ENCODE measurements at places on chromosomes 2 and 18.

- no peak for DNase-seq
Observed at GRCh38 chr18:39951142-39951720, 2003.8 kb upstream of the PIK3C3 start.

DNA sequence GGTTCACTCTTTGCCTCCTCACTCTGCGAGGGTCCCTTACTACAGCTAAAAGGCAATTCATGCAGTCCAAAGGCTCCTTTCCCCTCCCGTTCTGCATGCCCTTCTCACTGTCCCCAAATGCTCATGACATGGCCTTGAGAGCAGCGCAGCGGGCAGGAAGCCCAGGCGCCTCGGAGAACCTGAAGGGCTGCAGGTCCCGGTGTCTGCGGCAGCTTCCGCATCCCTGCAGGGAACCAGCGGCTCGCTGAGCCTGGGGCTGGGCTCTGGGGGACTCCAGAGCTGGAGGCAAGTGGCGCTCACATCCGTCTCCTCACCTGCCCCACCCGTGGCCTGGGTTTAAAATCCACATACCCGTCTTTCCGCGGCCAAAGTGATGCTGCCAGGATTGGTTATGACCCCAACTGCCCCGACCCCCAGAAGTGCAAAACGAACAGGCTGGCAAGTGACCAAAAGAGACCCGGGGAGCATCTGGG is 462 bp upstream of the CIDEA start:
- DNase-seq, result no peak

DNA sequence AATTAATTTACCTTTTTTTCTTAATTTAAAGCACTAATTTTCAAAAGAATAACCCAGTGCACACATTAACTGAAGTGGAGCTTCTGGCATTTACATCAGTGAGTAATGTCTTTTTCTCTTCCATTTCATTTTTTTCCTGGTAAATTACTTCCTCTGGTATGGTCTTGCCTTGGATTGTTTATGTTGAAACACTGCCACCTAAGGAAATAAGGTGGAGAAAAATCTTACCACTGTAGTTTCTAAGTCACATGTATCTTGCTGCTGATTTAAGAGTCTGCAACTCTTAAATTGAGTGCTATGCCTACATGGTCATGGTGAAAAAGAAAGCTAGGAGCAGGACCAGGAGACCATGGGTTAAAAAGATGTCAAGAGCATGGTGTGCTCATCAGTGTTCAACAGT is 51.0 kb downstream of the TTC27 start:
- no peak for DNase-seq

- no peak for DNase-seq
Observed at GRCh38 chr2:19131871-19132270, 226.6 kb downstream of the OSR1 start.

- no peak for DNase-seq
Observed at GRCh38 chr2:32863803-32864202, 83.0 kb upstream of the LTBP1 start.

DNA sequence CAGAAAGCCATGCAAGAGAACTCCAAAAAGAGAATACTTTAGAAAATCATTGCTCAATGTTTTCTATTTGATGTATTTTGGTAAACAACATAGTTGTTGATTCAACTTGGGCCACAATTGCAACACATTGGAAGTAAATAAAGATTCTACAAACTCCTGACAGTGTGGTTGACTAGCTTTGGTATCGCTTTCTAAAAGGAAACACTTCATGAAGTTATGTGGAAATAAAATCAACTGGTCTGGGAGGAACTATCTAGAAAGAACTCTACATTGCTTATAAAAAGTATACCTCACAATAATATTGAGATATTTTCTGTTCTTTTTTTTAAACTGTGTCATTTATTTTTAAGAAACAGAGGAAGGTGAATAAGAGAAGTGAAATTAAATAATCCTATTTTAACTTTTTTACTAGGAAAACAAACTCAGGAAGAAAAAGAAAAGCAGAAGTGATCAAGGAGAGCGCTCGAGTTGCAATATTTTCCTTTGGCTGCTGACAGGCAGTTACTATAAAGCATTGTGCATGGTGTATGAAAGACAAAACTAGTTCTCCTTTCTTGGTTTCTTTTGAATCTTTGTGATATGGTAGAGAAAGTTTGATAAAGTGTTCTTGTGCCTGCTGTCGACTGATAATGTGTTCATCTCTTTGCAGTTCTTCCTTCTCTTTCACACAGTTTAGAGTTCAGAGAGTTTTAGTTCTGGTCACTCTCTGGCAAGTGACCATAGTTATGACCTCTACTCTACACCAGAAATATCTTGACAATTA is 3.0 kb downstream of the DHRS9 start:
- DNase-seq, result no peak

DNA sequence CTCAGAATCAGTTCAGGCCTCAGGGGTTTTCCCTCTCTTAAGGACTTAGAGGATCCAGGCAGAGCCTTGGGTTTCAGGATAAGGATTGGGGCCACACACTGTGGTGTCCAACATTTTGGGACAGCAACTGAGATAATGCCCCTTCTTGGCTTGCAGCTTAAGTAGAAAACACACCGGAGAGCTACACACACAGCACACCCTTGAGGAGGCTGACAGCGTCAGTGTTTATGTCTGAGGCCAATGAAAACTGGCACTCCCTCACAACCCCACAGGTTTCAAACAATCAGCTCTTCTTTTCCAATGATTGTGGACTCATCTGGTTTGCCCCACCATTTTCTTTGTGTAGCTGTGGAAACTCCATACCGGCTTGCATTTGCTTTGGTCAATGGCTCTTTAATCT is 257.7 kb downstream of the CDCA7 start:
- DNase-seq, result no peak

DNA sequence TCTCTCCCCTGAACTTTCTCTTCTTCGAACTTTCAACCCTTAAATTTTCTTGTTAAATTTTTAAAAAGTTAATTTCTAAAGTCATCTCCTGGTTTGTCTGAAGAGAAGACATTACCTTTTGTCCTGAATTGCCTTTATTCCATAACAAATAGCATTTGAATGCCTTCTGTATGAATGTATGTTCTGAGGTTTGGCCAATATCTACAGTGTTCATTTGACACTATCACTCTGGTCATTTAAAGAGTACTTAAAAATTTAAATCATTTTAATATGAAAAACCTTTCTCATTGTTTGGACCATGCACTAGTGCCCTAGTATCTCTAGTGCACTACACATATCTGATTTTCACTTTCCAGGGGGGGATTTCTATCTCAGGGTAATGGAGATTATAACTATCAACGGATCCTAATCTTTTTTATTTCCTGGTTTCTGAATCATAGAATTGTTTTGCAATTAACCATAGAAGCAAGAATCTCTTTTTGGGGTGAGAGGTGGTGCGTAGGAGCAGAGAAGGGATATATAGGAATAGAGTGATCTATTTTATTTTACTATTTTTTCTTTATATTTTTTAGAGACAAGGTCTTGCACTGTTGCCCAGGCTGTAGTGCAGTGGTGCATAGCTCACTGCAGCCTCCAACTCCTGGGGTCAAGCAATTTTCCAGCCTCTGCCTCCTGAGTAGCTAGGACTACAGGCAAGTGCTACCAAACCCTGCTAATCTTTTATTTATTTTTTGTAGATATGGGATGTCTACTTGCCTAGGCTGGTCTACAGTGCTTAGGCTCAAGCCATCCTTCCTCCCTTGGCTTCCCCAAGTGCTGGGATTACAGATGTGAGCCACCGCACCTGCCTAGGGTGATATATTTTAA is 25.5 kb downstream of the TANC1 start:
- no peak for DNase-seq

DNA sequence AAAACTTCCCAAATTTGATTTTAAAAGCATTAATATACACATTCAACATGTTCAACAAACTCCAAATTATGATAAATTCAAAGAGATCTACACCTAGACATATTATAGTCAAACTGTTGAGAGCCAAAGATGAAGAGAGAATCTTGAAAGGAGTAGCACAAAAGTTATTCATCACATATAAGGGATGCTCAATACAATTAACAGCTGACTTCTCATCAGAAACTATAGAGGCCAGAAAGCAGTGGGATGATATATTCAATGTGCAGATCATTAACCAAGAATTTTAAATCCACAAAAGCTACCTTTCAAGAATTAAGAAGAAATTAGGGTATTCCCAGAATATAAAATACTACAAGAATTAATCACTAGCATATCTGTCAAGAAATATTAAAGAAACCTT is 75.4 kb downstream of the LOXHD1 start:
- no peak for DNase-seq

- no peak for DNase-seq
Observed at GRCh38 chr2:5959836-5960820, 267.9 kb downstream of the SOX11 start.

- no peak for DNase-seq
Observed at GRCh38 chr2:126659562-126660467, 3.9 kb downstream of the GYPC start.

DNA sequence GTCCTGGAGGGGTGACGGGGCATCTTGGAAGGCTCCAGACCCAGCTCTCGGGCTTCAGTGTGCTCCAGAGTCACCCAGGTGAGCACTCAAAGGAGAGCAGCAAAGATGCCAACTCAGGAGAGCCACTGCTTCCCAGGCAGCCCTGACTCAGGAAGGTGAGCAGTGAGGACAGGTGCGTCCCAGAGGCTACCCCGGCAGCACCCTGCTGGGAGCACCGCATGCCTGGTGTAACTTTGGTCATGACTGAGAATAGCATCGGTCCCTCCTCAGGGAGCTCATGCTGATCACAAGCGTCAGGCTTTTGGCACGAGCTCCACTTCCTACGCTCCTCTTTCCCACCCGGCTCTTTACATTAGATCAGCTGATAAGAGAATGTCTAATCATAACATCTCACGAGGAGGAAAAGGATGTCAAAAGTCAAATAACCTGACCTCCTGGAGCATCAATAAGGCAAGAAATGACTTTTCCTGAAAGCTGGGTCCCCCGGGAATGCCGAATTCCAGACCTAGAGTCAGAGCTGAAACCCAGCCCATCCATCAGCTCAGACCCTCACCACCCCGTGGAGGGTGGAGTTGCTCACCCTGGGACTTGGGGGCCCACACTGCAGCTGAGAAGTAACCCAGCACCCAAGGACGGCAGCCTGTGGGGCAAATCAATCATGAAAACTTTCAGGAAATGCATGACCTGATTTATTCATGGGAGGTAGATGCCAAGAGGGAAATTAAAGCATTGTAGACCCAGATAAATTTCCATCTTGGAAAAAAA is 248.8 kb downstream of the ACKR3 start:
- DNase-seq, result no peak

- DNase-seq, result no peak
Observed at GRCh38 chr18:30929065-30929464, 113.5 kb downstream of the DSC3 start.

DNA sequence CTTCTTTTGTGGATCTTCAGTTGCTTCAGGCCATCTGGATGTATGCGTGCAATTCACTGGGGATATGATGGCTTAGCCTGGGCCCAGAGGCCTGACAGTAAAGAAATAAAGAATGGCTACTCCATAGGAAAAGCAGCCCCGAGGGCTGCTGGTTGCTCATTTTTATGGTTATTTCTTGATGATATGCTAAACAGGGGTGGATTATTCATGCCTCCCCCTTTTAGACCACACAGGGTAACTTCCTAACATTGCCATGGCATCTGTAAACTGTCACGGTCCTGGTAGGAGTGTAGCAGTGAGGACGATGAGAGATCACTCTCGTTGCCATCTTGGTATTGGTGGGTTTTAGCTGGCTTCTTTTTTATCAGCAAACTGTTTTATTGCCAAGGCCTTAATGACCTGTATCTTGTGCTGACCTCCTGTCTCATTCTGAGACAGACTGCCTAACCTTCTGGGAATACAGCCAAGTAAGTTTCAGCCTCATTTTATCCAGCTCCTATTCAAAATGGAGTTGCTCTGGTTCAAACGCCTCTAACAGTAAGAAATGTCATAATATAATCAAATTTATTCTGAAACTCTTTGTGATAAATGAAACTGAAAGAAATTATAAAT is 60.5 kb downstream of the DSEL start:
- no peak for DNase-seq

DNA sequence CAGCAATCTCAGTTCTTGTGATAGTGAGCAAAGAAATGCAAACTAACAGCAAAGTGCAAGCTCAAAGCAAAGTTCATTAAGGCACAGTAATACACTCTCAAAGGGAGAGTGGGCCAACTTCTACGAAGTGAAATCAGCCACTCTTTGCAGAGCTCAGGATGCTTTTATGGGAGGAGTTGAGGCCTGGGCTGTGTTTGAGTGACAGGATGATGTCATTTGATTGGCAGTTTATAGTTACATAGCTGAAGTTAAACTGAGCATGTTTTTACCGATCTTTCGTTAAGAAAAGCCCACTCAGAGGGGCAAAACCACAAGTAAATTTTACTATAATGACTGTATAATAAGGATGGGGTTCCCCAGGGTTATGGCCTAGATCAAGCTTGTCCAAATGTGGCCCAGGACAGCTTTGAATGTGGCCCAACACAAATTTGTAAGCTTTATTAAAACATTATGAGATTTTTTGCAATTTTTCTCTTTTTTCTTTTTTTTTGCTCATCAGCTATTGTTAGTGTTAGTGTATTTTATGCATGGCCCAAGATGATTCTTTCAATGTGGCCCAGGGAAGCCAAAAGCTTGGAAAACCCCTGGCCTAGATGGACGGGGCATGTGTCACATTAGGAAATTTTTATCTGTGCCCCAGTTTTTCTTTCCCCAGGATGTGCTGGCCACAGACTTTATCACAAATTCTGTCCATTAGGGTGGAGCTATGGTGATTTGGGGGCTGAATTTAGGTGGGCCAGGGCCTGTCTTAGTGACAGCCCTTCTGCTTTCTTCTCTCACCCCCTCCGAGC is 8.3 kb upstream of the DNAH7 start:
- DNase-seq, result no peak
